Panc1 (cell line): ENCODE measurements at places on chromosomes 2 and 18. TPM values are rescaled to one million over a fixed set of nuclear protein-coding genes. Genes with fewer than 3 reads are reported as not detected.

GRCh38 chr2:30661173-30662107 lies 145.8 kb downstream of the CAPN13 start:
- no peak for DNase-seq
- no peak overlapping the region for H3K4me3 ChIP-seq
- no peaks in the 10 kb centered on the region for H3K27me3 ChIP-seq
- H3K36me3 ChIP-seq, result no peaks in the 10 kb centered on the region

DNA sequence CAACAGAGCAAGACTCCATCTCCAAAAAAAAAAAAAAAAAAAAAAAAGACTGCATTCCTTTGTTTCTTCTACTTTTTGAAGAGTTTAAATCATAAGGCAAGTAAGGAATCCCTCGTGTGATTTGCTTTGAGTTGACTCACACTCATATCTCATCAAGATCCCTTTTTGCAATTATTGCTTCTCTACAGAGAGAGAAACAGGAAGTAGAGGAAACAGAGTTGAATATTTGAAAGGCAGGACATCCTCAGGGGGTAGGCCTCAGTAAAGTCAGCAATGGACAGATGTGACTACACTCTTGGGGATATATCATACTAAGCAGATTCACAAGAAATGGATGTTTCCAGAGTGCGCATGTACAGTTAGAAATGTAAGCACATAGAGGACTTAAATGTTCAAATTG lies 11.2 kb upstream of the EFR3B start:
- no peak overlapping the region for H3K4me3 ChIP-seq
- no peaks in the 10 kb centered on the region for H3K36me3 ChIP-seq
- no peak overlapping the region for H3K27ac ChIP-seq
- DNase-seq, result no peak
- no peaks in the 10 kb centered on the region; the same call in 1 of the 2 replicates for H3K27me3 ChIP-seq

The NDC80 gene
- total RNA-seq, result 36.0 TPM

The SGPP2 gene
- total RNA-seq, result 0.05 TPM

The CTAGE1 gene
- not detected for total RNA-seq

The CFAP210 gene
- total RNA-seq, result 0.23 TPM

DNA sequence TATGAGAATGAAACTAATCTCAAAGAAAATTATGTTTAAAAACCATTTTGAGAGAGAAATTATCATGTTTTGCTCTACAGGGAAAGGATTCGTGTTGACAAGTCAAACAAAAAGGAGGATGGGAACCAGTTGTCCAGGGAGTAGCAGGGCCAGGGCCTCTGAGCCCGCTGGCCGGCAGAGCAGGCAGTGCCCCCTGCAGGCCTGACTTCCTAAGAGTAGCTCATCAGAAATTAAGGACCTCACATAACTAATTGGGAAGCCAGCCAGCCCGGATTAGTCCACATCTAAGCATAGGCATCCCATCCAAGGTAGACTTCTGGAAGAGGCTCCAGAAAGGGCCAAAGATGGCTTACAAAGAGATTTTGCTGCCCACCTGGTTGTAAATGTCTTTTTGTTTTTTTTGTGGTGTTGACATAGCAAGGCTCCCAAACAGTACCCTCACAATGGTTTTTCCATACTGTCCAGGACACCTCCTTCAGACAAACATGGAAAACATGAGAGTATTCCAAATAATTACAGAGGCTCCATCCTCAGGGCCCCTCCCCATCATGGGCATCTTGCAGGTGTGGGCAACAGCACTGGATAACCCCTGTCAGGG lies 241.2 kb upstream of the TANK start:
- H3K4me3 ChIP-seq, result no peak overlapping the region
- H3K36me3 ChIP-seq, result no peaks in the 10 kb centered on the region
- no peaks in the 10 kb centered on the region; the same call in 1 of the 2 replicates for H3K27me3 ChIP-seq
- H3K27ac ChIP-seq, result no peak overlapping the region

The CD226 gene
- total RNA-seq, result 0.95 TPM

- H3K36me3 ChIP-seq, result no peaks in the 10 kb centered on the region
- no peak overlapping the region for H3K4me3 ChIP-seq
- H3K27ac ChIP-seq, result no peak overlapping the region
- no peaks in the 10 kb centered on the region for H3K4me1 ChIP-seq
These were observed 159.1 kb upstream of the ALPP start for GRCh38 chr2:232219496-232219870.

The DCAF17 gene
- 19.0 TPM for total RNA-seq
